Activated T-cell treated with anti-CD3 and anti-CD28 coated beads for 1 hour (primary cell): ENCODE measurements at places on chromosomes 5 and 9.

DNA sequence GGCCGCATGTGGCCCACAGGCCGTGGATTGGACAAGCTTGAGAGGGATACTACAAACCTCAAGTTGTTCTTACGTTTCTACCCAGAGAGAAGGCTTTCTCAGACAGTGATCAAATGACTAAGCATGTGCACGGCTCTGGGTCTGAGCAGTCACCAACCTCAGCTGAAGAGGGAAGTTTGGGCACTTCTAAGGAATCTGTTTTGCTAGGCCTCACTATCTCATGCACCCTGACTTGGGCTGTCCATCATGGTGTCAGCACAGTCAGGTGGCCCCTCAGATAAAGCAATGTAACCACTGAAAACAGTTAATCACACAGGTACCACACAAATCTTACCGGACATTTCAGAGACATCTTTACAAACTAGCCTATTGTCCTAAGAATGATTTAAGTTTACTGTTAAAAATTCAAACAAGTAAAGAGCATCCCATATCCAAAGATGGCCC lies 24.6 kb downstream of the CSF2 start:
- DNase-seq: no peak

DNA sequence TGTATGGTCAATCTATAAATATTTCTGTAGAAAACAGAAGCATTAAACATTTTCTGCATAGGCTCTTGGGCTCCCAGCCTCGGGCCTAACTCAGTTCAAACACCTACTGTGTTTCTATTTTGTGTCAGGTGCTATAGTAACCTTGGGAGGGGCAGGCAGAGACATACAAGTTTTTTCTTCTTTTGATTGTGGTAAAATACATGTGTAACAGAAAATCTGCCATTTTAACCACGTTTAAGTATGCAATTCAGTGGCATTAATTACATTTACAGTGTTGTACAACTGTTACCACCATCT lies 40.8 kb upstream of the FOXE1 start:
- no peak for DNase-seq

DNA sequence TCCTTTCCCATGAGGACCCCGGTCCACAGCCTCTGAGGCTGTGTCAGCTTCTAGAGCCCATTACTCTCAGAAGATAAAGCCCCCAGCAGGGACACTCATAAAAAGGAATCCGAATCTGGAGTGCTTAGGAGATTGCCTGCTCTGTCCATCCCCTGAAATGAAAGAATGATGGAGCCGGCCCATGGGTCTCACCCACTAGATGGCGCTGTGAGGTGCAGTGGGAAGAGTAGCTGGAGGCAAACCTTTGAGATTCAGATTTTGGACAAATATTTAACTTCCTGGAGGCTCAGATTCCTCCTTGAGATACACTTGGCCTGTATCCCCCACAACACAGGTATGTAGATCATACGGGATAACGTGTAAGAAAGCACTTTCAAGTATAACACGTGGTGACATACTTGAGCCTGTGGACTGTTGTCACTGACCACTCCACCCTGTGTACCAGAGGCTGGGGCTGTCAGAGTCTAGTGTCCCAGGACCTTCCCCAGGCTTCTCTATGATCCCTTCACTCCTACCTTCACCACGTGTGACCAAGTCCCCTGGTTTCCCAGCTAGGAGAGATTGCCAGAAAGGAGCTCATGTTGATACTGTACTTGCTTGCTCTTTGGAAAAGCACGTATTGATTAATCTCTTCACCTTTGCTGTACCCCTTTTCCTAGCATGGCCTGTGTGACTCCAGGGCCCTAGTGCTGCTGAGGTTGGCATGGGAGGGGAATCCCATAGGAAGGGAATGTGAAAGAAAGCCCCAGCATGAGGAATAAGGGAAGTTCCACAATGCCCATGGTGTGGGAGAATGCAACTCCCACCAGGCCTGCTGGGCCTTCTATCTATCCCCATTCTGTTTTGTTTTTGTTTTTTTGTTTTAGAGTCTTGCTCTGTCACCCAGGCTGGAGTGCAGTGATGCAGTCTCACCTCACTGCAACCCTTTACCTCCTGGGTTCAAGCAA lies 32.1 kb downstream of the TRMO start:
- DNase-seq: peak; percentile 64

DNA sequence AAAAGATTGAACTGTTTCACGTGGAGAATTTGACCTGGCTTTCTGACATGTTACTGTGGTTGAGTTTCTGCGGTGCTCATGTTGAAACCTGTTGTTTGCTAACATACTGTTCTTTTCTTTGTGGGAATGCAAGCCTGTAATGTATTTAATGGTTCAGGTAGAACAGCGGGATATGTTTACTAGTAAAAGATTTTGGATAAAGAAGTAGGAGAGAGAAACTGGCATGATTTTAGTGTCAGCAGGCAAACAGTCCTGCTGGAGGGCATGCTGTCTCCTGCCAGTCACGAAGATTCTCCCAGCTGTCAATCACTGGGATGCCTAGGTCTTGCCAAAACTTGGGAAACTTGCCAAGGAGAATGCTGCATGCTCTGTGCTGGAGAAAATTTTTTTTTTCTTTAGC lies 263.5 kb downstream of the TAF11L14 start:
- DNase-seq: no peak

DNA sequence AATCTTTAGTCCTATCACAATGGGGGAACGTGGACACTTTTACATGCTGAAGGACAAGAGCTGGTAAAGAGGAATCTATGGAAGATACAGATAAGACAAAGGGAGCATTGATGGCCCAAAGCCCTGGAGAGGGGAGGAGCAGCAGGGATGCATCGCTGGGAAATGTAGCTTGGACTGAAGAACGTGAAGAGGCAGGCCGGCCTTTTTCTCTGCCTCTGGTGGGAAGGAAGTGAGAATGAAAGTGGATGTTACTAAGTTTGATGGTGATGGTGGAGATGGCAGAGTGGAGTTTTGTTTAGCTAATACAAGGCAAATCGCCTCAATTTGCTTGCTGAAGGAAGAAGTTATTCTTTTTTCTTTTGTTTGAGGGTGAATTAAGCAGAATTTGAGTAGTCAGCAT lies 124.6 kb upstream of the TAF11L2 start:
- DNase-seq: no peak

DNA sequence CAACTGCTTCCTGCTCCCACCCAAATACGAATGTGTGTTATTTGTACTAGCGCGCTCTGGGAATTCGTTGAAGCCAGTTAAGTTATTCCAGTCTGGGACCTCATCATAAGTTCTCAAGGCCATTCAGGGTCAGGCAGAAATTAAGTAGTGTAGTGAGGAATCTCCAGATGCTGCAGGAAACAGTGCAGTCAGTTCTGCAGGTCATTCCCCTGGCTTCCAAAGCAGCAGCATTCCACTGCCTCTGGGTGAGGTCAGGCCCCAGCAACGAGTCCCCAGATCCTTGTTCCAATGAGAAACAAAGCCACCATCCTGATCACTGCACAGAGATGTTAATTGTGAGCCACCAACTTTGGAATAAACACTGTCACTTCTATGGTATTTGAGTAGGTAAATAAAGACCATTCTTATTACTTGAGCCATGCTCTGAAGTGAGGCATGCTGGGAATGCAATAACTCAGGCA lies 33.1 kb downstream of the SVEP1 start:
- DNase-seq: no peak
